ENCODE measurements at places on chromosomes 5 and 9.

DNA sequence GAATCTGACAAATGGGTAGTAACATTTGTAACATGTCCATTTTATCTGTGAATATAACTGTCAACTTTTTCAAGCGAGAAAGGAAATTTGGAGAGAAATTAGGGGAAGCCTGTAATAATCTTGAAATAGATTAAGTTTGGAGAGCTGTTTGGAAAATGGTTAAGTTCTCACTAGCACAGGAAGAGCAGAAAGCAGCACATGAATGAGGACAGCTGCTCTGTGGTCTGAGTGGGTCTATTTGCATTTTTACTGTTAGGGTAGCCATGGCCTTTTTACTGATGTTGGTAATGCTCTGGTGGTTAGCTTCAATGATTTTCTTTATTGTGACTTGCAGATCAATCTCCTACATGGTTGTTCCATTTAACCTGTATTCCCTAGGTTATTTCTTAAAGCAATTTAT, 144.5 kb upstream of the GDNF start:
- DNase-seq = no peak

DNA sequence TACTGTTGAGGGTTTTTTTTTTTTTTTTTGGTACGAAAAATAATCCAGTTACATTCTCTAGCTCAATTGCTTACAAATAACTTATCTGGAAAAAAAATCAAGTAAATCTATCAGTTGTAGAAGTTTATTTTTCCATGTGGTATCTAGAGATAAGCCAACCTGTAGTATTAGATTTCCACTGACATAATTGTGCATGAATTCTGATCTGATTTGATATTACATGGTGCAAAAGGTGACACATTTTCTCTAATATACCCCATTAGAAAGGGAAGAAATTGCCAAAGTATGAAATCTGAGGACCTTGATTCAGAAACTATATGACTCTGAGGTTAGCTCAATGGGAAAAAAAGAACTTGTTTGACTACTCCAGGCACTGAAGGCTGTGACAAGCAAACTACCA, 141.5 kb downstream of the SLF1 start:
- no peak for DNase-seq

- no peak for DNase-seq
These were observed 33.1 kb downstream of the ZCCHC9 start for GRCh38 chr5:81334304-81335061.

DNA sequence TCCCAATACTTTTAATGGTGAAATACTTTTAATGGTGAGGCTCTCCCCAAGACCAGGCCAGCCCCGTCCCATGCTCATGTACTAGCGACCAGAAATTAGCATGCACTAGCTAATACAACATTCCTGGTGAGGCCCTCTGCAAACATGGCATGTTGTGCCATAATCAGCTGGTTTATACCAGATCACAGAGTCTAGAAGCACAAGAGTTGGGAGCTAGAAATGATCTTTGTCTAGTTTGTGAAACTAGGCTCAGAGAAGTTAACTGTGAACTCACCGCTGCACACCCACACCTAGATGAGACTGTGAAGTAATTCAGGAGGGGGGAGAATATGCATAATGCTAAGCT, 37.4 kb downstream of the MTMR12 start:
- no peak for DNase-seq

DNA sequence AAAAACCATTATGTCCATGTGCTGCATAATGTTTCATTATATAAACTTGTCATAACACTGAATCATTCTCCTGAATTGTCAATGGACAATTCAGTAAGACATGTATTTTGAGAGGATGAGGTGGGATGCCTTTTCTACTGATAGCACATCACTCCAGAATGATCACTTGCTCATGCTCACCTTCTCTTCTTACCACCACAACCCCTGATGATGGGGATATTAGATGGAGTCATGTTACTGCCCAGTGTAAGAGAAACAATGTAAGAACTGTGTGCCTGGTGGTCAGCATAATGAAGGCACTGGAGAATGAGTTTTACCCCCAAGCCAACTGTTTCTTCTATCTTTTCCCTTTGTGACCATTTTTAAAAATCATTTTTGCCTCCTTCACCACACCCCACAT, 198.8 kb downstream of the ADAMTSL1 start:
- no peak for DNase-seq

DNA sequence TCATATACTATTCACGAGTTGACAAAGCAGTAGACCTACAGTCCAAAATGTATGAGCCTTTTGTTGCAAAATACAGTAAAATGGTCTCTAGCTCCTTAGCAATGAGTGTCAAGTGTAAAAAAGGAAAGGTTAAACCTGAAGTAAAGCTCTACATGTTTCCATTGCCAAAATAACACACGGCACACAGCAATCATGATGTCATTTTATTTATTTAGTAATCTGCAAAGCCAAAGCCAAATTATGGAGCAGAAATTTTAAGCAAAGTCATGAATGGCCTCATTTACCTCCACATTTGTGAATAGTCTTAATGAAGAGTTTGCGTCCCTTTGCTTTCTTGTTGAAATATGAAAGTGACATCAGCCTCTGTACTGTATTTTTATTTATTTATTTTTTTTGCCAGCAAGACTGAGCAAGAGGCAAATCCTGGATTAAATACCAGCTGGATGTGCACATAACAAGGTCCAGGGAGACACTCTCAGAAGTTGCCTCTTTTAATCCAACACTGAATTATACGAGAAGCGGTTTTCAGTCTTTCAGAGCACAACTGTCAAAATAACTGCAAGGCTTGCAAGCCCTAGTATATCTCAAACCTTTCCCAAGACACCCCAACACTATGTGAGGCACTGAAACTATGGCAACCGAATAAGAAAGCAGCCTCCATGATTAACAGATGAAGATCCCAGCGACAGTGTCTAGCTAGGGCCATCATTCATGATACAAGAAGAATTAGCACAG, 9.7 kb downstream of the SEMA6A start:
- no peak for DNase-seq

- DNase-seq = peak; percentile 22
These were observed 287.1 kb downstream of the SEC61B start for GRCh38 chr9:99509065-99509745.

DNA sequence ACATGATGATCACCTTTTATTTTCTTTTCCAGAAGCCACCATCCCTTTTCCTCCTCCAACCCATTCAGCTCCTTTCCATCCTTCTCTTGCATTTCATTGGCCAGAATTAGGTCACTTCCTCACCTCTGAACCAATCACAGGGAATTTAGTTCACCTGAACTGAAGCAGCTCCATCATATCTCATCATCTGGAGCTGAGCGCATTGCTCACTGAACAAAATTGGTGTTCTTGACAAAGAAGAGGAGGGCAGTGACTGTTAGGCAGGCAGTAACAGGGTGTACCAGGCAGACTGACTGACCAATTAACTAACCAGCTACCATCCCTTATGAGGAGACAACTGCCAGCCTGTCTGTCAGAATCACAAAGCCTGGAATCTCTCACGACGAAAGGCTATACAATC, 1.8 kb upstream of the ZNF354A start:
- DNase-seq = no peak

DNA sequence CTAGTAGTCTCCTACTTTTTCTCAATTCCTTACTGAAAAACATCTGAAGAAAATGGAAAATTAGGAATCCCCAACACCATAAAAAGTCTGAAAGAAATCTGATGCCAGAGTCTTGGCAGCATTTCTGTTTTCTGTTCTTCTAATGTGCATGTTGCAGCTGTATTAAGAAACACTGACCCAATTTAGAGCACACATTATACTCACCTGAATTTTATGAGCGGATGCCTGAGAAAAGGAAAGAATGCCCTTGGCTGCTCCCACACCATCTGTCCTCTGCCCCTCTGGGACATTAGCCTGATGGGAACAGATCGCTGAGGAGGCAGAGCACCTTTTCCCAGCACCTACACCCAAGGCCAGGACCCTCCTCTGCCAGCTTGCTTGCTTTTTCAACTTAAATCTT, 14.1 kb upstream of the ANP32B start:
- no peak for DNase-seq

GRCh38 chr9:134607971-134608370, 33.6 kb upstream of the COL5A1 start:
- DNase-seq = peak; percentile 74

GRCh38 chr5:72394688-72395087, 74.5 kb downstream of the PTCD2 start:
- DNase-seq = peak; percentile 34

- DNase-seq = peak; percentile 48
These were observed 717.9 kb upstream of the WWC1 start for GRCh38 chr5:167573370-167574127.

Measured in EH (cell line).